GM12864 (cell line): ENCODE measurements at places on chromosomes 5 and 9.

DNA sequence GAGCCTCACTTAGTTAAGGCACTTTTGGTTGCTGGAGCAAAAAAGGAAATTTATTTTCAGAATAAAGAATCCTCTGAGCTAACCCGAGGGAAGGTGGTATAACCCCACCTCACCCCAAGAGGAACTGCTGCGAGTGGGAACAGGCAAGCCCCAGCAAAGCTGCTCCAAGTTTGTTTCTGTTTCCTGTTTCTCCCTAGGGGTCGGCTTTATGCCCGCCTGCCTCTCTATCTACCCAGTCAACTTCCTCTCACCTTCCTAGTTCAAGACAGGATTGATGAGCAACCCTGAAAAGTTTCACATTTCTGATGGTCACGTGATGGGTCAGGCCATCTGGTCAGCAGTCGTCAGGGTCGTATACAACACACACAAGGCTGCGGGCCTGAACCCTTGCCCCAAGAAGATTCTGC is 31.1 kb downstream of the TRIO start:
- DNase-seq, result no peak

DNA sequence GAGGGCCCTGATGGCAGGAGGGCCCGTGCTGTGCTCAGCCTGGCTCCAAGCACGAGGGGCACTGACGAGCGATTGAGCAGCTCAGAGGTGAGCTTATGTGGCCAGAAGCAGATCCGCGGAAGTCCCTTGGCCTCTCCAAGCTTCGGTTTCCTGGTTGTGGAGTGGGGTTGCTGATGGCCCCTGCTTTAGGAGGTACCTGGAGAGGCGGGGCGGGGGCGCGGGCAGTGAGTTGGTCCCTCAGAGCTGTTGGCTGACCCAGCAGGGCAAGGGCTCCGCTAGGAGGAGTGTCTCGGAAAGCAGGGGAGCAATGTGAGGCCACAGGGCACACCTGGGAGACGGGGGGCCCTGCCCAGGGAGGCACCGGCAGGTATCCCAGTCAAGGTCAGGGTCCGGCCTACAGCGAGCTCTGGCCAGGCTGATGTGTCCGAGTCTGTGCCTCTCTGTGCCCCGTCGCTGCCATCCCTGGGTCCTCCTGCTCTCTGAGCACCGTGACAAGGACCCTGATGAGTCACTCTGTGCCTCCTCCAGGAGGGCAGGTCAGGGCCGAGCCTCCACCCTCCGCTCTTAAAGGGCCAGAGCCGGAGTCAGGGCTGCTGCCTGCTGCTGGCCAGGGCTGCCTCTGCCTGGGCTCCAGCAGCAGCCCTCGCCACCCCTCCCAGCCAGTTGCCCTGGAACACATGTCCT is 14.8 kb downstream of the NCS1 start:
- no peak for DNase-seq

DNA sequence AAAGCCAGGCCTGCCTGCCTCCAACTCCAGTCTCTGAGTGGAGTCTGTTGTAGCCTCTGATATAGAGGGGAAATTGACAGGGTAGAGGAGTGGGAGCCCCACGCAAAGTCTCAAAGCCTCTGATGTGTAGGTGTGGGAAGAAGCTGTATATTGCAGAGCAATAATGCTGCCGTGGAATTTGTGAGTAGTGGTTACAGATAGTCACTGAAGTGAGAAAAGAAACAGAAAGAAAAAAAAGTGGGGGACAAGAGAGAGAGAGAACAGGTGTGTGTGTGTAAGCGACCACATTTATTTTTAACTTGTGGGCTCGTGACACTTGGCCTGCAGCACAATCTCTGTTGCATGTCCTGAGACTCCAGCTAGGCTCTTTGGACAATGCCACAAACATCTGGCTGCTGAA is 227.8 kb downstream of the NSG2 start:
- peak; percentile 75 for DNase-seq

DNA sequence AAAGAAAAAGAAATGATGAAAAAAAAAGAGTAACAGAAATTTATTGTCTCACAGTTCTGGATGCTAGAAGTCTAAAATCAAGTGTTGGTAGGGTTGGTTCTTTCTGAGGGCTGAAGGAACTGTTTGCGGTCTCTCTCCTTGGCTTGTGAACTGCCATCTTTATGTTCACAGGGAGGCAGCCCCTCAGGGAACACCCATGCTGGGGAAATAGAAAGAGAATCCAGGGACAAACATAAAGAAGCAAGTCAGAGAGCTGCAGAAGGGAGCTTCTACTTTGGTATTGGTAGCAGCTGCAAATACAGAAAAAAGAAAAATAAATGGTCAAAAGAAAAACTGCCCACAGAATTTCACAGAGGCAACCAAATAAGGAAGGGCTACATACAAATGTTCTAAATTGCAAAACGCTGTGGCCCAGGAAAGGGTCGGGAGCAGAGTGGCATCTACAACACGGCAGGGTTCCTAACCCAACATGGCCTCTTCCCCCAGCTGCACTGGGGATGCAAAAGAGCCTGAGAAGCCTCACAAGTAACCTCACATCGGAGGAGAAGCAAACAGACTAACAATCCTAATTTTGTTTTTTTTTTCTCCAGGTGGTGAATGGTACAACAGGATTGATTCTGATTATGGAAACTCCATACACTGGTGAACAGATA is 37.4 kb downstream of the ELOVL7 start:
- no peak for DNase-seq

GRCh38 chr9:129252937-129253802 is 75.1 kb upstream of the IER5L start:
- DNase-seq, result no peak

DNA sequence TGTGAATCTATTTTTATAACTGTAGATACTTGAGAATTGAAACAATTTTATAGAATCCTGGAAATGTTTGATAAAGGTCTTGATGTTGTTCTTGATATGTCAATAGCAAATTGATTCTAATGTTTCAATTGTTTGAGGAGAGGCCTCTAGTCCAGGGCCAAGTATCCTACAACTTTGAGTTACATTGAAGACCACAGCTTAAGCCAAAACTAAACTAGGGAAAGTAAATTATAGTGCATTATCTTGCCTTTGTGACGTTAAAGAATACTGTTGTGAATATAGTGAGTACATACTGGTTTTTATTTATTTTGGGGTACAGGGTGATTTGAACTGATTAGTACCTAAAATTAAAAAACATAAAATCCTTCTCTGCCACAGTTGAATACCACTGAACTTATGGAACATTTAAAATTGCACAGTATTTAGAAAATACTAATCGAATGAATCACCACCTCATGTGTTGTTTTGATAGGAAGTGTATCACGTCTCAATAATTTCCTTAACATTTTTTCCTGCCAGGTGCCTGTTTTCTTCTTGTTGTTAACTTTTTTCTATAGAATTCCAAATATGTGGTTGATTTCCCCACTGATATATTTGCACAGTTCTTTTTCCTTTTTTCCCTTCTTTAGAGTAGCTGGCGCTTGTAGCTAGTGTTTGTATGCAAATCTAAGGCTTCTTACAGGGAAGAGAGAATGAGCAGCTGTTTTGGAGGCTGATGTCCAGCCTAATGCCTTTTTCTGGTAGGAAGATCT is 12.5 kb downstream of the ARHGEF28 start:
- DNase-seq, result no peak

GRCh38 chr5:62828742-62829603 is 250.4 kb downstream of the LRRC70 start:
- no peak for DNase-seq

GRCh38 chr9:121386442-121387175 is 16.6 kb upstream of the STOM start:
- DNase-seq, result no peak

DNA sequence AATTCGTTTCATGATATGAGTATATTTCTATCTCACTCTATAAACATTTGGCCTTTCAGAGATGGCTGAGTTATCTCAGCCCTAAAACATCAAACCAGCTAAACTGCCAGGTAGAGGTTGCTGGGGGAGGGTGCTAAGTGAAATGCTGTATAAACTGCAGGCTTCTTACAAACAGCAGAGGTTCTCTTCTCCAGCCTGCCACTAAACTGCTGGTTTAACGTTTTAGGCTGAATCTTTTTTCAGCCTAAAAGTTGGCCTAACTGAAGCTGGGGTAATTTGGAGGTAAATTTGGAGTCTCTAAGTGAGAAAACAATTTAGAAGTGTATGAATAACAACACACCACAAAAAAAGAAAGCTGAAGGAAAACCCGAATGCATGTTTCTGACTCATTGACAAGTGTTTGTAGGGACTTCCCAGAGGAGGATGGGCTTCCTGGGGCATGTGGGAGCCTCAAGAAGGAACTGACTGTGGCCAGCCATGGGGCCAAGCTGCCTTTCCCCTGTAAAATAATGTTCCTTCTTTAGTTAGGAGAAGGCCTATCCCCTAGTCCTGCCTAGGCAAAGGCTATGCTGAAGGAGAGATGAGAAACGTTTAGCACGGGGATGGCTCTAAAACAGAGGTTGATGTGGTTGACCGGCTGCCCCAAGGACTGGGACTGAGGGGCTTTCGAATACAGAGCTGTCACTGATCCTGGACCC is 44.3 kb downstream of the SLC28A3 start:
- peak; percentile 49 for DNase-seq

GRCh38 chr5:142491270-142491669 is 166.4 kb upstream of the SPRY4 start:
- DNase-seq, result no peak

GRCh38 chr5:143896516-143896915 is 84.6 kb downstream of the HMHB1 start:
- no peak for DNase-seq
